Activated B cell treated with CpG ODN at 0.5 μM for 24 hours (primary cell): ENCODE measurements at places on chromosomes 1 and 21.

DNA sequence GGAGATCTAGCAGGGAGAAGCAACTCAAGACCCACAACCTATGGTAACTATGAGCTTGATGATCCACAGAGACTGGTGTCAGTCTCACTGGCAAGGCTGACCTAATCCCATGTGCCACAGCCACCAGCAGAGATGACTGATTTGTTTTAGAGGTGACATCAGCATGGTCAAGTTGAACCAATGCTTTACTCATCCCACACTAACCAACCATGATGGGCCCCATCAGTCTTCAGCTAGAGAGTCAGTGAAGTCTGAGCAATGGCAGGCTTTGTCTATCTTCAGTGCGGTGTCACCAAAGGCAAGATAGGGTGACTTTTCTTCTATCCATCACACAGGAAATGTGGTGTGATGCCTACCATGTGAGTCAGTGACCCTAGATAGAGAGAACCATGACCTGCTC lies 1470.7 kb downstream of the NCAM2 start:
- DNase-seq: no peak

DNA sequence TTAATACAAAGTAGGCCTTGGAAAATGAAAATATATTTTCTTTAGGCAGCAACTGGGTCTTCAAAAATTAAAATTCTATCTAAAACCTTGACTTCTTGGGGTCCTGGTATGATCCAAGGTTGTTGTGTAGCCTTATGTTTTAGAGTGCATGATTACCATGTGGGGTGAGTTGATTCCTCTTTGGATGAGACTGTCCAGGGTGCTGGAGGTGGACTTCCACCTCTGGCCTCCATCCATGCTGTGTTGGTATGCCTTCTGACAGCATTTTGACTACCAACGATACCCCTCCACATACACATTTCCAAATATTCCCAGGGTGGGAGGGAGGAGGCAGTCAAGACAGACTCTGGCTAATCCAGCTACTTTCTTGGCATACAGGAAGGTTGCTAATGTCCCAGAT lies 205.0 kb downstream of the TNR start:
- DNase-seq: no peak

DNA sequence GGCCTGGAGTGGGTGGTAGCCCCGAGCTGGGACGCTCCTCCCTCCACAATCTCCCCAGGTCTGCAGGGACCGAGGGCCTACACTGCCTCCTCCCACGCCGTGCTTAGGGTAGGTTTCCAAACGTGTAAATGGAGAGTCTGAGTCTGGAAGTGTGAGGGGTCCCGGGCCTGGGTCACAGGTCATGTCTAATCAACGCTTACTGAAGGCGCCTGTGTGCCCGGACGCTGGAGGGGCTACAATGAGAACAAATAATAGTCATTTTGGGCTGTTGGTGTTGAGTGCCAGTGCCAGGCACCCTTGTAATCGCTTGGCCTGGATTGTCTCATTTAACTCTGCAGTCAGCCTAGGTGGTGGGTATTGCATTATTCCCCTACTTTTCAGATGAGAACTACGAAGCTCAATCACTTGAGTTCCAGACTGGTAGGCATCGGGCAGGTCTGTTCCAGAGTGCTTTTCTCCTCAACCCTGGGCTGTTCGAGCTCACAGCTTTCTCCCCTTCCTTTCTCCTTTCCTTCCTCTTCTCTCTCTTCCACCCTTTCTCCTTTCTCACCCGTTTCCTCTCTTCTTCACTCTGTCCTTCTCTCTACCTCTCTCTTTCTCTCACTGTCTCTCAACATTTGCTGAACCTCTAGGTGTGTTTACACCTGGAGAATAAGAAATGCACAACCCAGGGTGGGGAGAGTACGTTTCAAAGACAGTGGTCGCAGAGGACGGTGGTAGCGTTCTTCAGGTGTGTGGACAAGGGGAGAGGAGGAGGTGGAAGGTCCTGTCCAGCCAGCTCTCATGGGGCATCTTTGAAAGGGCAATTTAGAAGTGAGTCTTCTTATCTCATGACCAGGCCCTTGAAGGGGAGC lies 883 bp downstream of the SLC66A1 start:
- DNase-seq: no peak

GRCh38 chr21:35783721-35784120 lies 276.6 kb downstream of the SETD4 start:
- no peak for DNase-seq

DNA sequence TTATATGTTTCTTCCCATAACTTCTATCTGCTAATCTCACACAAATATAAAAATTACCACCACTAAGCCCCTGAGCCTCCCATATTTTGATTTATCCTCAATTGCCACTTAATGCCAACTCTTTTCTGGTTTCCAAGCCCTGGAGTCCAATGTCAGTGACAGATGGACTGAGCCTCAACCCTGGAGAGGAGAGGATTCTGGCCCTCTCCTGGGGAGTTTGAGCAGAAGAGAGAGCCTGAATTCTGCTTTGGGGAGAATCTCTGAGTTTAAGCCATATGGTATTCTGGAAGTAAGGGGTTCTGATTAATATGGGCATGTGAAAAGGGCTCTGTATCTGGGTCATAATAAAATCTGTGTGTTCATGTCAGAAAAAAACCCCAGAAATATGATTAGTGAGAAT lies 8.5 kb downstream of the CADM3 start:
- no peak for DNase-seq

- DNase-seq: no peak
Measured at GRCh38 chr1:221858818-221859611, 117.1 kb upstream of the DUSP10 start.

GRCh38 chr1:233582439-233582838 lies 31.5 kb upstream of the KCNK1 start:
- DNase-seq: no peak

DNA sequence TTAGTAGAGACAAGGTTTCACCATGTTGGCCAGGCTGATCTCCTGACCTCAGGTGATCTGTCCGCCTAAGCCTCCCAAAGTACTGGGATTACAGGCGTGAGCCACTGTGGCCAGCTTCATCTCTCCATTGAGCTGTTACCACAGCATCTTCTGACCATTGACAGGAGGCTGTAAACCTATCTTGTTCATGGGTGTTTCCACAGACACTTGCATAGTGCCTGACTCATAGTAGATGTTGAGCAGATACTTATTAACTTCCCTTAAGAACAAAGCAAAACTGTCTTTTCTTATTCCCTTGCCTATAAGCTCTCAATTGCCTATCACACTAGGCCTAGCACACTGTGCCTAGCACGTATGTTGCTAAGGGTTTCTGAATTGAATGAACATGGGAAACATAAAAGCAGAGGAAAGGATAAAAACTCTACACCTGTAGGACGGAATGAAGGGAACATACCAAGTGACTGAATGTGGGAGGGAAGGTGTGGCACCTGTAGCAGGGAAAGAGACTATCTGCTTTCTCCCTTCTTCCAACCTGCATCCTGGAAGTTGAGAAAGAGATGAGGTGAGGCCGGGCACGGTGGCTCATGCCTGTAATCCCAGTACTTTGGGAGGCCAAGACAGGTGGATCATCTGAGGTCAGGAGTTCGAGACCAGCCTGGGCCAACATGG lies 1.2 kb upstream of the C1orf54 start:
- DNase-seq: no peak

DNA sequence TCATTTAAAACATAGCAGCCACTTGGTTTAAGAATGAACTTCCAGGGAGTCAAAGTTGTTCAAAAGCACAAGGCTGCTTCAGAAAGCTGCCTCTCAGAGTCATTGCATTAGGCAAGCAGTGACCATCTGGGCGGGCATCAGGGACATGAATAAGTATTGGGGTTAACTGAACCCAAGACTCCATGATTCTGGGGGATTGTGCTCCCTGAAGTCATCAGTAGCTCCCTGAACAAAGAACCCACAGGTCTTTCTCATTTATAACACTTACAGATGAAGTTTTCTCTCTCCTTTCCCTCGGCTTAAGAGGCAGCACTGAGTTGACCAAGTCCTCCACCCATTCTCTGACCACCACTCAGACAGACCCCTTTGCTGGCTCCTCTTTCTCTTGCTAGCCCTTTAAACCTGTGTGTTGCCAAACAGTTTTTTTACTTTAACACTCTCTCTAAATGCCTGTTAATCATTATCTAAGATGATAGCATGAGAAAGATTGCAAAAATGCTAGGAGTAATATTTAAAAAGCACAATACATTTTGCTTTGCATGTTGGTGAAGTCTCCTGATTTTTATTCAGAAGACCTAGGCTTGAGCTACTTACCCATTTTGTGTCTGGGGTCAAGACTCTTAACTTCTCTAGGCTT lies 77.0 kb upstream of the ARHGAP29 start:
- no peak for DNase-seq
